GM23338 (cell line): ENCODE measurements at places on chromosomes 6 and 20. TPM values are rescaled to one million over a fixed set of nuclear protein-coding genes. Genes with fewer than 3 reads are reported as not detected.
A peak's percentile ranks its signal among the peaks of the same experiment; 100 is the strongest.

- no peak overlapping the region for H3K27ac ChIP-seq
- peaks cover 9% of the 10 kb centered on the region for H3K4me1 ChIP-seq
- no peak for DNase-seq
- H3K27me3 ChIP-seq = no peaks in the 10 kb centered on the region
Observed at GRCh38 chr6:38035478-38035877, 216.0 kb downstream of the ZFAND3 start.

The CNKSR3 gene
- 3.5 and 5.7 TPM in 2 replicates for total RNA-seq

The RAET1G gene
- total RNA-seq = not detected in 2 replicates

GRCh38 chr6:6494677-6495076 is 93.8 kb upstream of the LY86 start:
- no peaks in the 10 kb centered on the region for H3K27me3 ChIP-seq
- DNase-seq = peak; percentile 89
- H3K4me1 ChIP-seq = no peaks in the 10 kb centered on the region
- no peak overlapping the region for H3K27ac ChIP-seq
- H3K4me3 ChIP-seq = no peak overlapping the region

GRCh38 chr6:98484696-98485095 is 349.7 kb upstream of the POU3F2 start:
- H3K4me1 ChIP-seq = peaks cover 24% of the 10 kb centered on the region
- H3K36me3 ChIP-seq = no peaks in the 10 kb centered on the region
- H3K27ac ChIP-seq = no peak overlapping the region
- DNase-seq = no peak
- no peak overlapping the region for H3K4me3 ChIP-seq

DNA sequence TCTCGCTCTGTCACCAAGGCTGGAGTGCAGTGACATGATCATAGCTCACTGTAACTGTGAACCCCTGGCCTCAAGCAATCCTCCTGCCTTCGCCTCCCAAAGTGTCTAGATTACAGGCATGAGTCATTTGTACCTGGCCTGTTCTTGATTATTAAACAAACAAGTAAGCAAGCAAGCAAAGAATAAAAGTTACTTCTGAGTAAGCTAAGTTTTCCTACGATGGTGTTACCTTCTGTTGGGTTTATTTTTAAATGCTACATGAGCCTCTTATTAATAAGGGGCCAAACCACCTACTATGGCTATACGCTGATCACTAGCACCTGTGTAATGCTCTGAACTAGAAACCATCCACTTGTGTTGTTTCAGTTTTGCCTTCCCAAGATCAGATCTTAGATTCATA is 50.8 kb downstream of the IL22RA2 start:
- H3K36me3 ChIP-seq = no peaks in the 10 kb centered on the region
- H3K4me1 ChIP-seq = no peaks in the 10 kb centered on the region
- H3K4me3 ChIP-seq = no peak overlapping the region

GRCh38 chr20:38671186-38671585 is 53.1 kb upstream of the SLC32A1 start:
- H3K27ac ChIP-seq = no peak overlapping the region
- H3K36me3 ChIP-seq = no peaks in the 10 kb centered on the region

DNA sequence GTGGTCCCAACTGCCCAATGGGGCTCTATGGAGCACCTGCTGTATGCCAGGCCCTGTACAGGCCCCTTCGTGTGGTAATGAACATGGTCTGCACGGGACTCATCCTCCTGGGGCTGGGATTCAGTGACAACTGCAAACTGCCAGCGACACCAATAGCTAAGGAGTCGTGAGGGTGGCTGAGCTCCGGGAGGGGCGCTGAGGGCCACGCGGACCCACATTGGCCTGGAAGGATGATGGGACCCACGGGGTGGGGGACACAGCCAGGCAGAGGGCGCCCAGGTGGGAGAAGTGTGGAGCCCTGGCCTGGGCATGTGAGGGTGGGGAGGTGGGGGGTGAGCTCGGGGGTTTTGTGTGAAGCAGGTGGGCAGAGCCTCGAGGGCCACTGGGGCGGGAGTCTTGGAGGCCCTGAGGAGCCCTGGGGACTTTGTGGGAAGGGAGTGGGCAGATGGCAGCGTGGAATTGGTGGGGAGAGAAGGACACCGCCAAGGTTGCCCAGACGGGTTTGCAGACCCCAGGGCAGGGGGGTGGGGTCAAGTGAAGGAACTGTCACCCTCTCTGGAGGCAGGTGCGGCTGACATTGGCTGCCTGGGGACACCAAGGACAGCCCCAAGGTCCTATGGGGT is 22.5 kb downstream of the GATA5 start:
- no peaks in the 10 kb centered on the region for H3K4me1 ChIP-seq
- no peaks in the 10 kb centered on the region for H3K36me3 ChIP-seq
- no peak for DNase-seq
- H3K27ac ChIP-seq = no peak overlapping the region
- no peaks in the 10 kb centered on the region for H3K27me3 ChIP-seq

The CRISP3 gene
- total RNA-seq = not detected in 2 replicates

GRCh38 chr6:165726965-165727381 is 63.9 kb upstream of the PDE10A start:
- no peaks in the 10 kb centered on the region for H3K36me3 ChIP-seq
- H3K4me1 ChIP-seq = peaks cover 3% of the 10 kb centered on the region; the same call in 1 of the 2 replicates
- peak; percentile 26 for DNase-seq
- no peaks in the 10 kb centered on the region for H3K27me3 ChIP-seq

DNA sequence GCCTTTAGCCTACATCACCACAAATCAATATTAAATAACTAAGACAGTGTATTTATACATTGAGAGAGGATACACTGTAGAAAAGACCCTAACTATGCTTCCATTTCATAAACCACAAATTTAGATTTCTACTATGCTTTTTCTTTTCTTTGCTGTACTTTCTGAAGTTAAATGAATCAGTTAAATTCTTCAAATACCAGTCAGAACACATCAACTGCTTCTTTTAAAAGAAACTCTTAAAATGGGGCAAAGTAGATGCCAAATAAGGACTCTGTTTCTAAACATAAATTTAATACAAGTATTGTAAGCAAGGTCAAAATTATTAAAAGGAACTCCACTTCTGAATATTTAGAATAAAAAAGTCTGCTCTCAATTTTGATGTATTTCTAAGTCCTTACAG is 76.9 kb downstream of the GMDS start:
- H3K4me3 ChIP-seq = no peak overlapping the region
- no peak for DNase-seq
- H3K27ac ChIP-seq = no peak overlapping the region
- H3K36me3 ChIP-seq = peaks cover 5% of the 10 kb centered on the region; the same call in 1 of the 2 replicates

- H3K4me3 ChIP-seq = no peak overlapping the region
- no peak for DNase-seq
- no peaks in the 10 kb centered on the region for H3K36me3 ChIP-seq
- H3K4me1 ChIP-seq = no peaks in the 10 kb centered on the region
Observed at GRCh38 chr6:134480593-134480992, 162.7 kb upstream of the SGK1 start.

- H3K4me1 ChIP-seq = peaks cover 17% of the 10 kb centered on the region
- H3K27ac ChIP-seq = no peak overlapping the region
- peak overlapping the region; percentile 68 for H3K4me3 ChIP-seq
- H3K36me3 ChIP-seq = no peaks in the 10 kb centered on the region
Observed at GRCh38 chr6:35318196-35319171, 20.9 kb downstream of the DEF6 start.

DNA sequence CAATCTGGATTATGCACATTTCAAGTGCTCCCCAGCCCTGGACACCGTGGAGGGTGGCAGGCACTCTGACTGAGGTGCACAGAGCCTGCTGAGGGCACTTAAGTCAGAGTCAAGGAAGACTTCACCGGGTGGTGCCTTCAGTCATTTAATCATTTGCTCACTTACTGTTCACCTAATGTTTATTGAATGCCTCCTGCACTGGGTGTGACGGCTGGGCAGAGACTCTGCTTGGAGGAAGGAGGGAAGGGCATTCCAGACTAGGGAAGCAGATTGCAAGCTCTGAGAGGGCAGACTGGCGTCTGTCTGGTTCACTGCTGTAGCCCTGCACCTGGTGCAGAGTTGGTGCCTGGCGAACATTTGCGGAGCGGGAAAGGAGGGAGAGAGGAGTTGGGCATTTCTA is 54.2 kb upstream of the FAM83D start:
- H3K4me1 ChIP-seq = peaks cover 21% of the 10 kb centered on the region
- DNase-seq = no peak
- no peak overlapping the region for H3K4me3 ChIP-seq
- no peaks in the 10 kb centered on the region for H3K36me3 ChIP-seq

- DNase-seq = no peak
- H3K4me3 ChIP-seq = no peak overlapping the region
- H3K4me1 ChIP-seq = no peaks in the 10 kb centered on the region; the same call in 1 of the 2 replicates
- no peaks in the 10 kb centered on the region for H3K27me3 ChIP-seq
- no peaks in the 10 kb centered on the region for H3K36me3 ChIP-seq
Observed at GRCh38 chr6:136761227-136761922, 30.9 kb downstream of the MAP3K5 start.

GRCh38 chr6:90120327-90120726 is 176.3 kb downstream of the BACH2 start:
- no peaks in the 10 kb centered on the region for H3K27me3 ChIP-seq
- H3K36me3 ChIP-seq = no peaks in the 10 kb centered on the region
- no peak overlapping the region for H3K27ac ChIP-seq
- H3K4me1 ChIP-seq = no peaks in the 10 kb centered on the region
- no peak for DNase-seq

- H3K27me3 ChIP-seq = no peaks in the 10 kb centered on the region
- H3K27ac ChIP-seq = no peak overlapping the region
- H3K4me1 ChIP-seq = peaks cover 5% of the 10 kb centered on the region; the same call in 1 of the 2 replicates
- DNase-seq = no peak
- H3K36me3 ChIP-seq = no peaks in the 10 kb centered on the region
Observed at GRCh38 chr20:40754339-40754943, 65.4 kb upstream of the MAFB start.

The ARMH2 gene
- not detected in 2 replicates for total RNA-seq

DNA sequence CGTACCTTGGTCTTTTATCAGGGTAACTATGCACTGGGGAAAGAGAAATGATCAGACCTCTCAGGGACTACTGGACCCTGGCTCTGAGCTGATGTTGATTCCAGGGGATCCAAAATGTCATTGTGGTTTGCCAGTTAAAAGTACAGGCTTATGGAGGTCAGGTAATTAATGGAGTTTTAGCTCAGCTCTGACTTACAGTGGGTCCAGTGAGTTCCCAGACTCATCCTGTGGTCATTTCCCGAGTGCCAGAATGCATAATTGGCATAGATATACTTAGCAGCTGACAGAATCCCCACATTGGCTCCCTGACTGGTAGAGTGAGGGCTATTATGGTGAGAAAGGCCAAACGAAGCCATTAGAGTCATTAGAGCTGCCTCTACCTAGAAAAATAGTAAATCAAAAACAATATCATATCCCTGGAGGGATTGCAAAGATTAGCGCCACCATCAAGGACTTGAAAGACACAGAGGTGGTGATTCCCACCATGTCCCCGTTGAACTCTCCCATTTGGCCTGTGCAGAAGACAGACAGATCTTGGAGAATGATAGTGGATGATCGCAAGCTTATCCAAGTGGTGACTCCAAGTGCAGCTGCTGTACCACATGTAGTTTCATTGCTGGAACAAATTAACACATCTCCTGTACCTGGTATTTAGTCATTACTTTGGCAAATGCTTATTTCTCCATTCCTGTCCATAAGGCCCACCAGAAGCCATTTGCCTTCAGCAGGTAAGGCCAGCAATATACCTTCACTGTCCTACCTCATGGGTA is 152.4 kb downstream of the THBS2 start:
- H3K27me3 ChIP-seq = no peaks in the 10 kb centered on the region
- no peak overlapping the region for H3K4me3 ChIP-seq

DNA sequence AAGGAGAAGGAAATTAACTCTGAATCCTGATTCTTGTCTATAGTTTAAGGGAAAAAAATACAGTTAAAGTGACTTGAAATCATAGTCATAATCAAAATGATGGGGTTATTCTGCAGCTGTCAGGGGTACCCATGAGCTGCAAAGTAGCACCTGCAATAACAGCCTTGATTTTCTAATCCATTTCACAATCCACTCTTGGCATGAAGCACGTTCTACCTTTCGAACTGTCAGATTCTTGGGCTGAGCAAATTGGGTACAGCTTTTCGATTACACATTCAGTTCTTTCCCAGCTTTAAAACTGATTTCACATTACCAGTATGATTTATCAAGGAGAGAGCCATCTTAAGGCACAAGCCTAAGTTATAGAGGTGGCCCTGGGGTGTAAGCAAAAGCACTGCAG is 118.5 kb upstream of the DTNBP1 start:
- H3K27ac ChIP-seq = no peak overlapping the region
- H3K27me3 ChIP-seq = no peaks in the 10 kb centered on the region
- no peak for DNase-seq
- no peak overlapping the region for H3K4me3 ChIP-seq
- H3K4me1 ChIP-seq = no peaks in the 10 kb centered on the region

GRCh38 chr6:136920671-136921380 is 1.3 kb upstream of the SLC35D3 start:
- H3K27ac ChIP-seq = no peak overlapping the region
- peaks cover 74% of the 10 kb centered on the region for H3K27me3 ChIP-seq
- peak overlapping the region; percentile 68 for H3K4me3 ChIP-seq
- peaks cover 20% of the 10 kb centered on the region for H3K4me1 ChIP-seq
- no peaks in the 10 kb centered on the region for H3K36me3 ChIP-seq

GRCh38 chr6:122753688-122754056 is 25.8 kb upstream of the FABP7 start:
- peaks cover 70% of the 10 kb centered on the region for H3K27me3 ChIP-seq
- H3K4me3 ChIP-seq = no peak overlapping the region
- no peaks in the 10 kb centered on the region for H3K36me3 ChIP-seq
- H3K4me1 ChIP-seq = peaks cover 34% of the 10 kb centered on the region

- no peaks in the 10 kb centered on the region for H3K4me1 ChIP-seq
- H3K4me3 ChIP-seq = no peak overlapping the region
- H3K27ac ChIP-seq = no peak overlapping the region
- peak; percentile 88 for DNase-seq
Observed at GRCh38 chr6:11595903-11596302, 58.4 kb downstream of the TMEM170B start.

- DNase-seq = peak; percentile 77
- no peaks in the 10 kb centered on the region for H3K4me1 ChIP-seq
- H3K36me3 ChIP-seq = no peaks in the 10 kb centered on the region
- H3K27me3 ChIP-seq = no peaks in the 10 kb centered on the region
- H3K27ac ChIP-seq = no peak overlapping the region
Observed at GRCh38 chr6:137013738-137014602, 30.8 kb downstream of the IL20RA start.

The NHSL1 gene
- 21.2 and 24.5 TPM in 2 replicates for total RNA-seq

DNA sequence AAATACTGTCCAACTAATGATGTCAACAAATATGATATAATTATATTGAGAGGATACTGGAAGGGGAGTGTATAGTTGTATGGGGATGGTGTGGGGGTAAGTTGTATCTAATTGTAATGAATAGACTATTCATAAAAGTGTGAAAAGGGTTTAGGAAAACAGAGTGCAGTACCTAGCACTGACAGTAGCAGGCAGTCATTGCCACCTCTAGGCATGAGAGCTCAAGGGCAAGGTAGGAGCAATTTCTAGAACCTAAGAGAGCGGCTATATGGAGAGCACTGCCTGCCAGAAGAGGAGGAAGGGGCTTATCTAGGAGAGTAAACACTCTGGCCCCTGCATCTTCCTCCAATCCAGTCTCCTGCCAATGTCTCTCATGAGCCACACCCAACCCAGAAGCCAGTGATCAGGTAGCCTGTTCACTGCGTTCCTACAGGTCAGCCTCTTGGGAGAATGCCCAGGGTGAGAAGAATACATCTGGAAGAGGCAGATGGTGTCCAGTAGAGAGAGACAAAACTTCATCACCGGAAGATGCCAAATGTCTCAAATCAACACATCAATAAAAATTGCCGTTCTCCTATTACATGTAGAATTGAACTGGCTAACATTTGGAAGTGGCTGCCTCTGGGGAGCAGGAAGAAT is 200.0 kb downstream of the LY86 start:
- H3K36me3 ChIP-seq = no peaks in the 10 kb centered on the region
- H3K27me3 ChIP-seq = no peaks in the 10 kb centered on the region
- no peak overlapping the region for H3K4me3 ChIP-seq

- H3K27ac ChIP-seq = no peak overlapping the region
- 0 out of 2 replicates have a peak, but pooled peaks cover 11% of the 10 kb centered on the region for H3K4me1 ChIP-seq
- H3K27me3 ChIP-seq = no peaks in the 10 kb centered on the region
- H3K36me3 ChIP-seq = no peaks in the 10 kb centered on the region
- H3K4me3 ChIP-seq = no peak overlapping the region
- peak; percentile 6 for DNase-seq
Observed at GRCh38 chr20:12893019-12893418, 115.8 kb upstream of the SPTLC3 start.
